KG1 (cell line): ENCODE measurements at places on chromosomes 6 and 20.

GRCh38 chr6:139522511-139523220, 148.2 kb upstream of the CITED2 start:
- no peak for DNase-seq

GRCh38 chr6:22457996-22458395, 111.4 kb upstream of the HDGFL1 start:
- DNase-seq: no peak

GRCh38 chr20:25220810-25221591, 25.5 kb downstream of the ENTPD6 start:
- no peak for DNase-seq

GRCh38 chr6:133632206-133632605, 256.7 kb upstream of the TCF21 start:
- DNase-seq: no peak

DNA sequence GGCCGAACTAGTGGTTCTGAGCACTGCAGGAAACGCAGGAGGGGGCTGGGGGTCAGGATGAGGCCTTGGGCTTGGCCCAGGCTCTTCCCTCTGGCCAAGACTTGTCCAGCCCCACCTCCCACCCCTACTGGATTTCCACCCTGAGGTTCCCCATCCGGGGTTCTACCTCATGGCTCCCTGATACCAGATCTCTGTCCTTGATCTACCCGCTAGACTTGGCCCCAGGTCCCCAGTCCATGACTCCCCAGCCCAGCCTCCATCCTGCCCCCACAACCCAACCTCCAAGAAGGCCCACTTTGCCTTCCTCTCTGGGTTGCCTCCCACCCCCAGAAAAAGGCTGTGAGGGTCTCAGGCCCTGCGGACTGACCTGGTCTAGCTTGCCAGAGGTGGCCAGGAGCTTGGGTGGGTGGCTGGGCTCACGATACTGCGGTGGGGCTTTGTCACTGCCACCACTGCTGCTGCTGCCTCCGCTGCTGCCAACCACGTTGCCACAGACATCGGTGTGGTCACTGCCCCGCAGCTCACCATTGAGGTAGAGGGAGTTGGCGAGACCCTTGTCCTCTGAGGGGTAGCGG, 6.8 kb upstream of the FASTKD5 start:
- no peak for DNase-seq

GRCh38 chr6:125835221-125835744, 44.5 kb downstream of the NCOA7 start:
- DNase-seq: no peak

GRCh38 chr6:37311741-37312473, 41.9 kb upstream of the RNF8 start:
- no peak for DNase-seq

DNA sequence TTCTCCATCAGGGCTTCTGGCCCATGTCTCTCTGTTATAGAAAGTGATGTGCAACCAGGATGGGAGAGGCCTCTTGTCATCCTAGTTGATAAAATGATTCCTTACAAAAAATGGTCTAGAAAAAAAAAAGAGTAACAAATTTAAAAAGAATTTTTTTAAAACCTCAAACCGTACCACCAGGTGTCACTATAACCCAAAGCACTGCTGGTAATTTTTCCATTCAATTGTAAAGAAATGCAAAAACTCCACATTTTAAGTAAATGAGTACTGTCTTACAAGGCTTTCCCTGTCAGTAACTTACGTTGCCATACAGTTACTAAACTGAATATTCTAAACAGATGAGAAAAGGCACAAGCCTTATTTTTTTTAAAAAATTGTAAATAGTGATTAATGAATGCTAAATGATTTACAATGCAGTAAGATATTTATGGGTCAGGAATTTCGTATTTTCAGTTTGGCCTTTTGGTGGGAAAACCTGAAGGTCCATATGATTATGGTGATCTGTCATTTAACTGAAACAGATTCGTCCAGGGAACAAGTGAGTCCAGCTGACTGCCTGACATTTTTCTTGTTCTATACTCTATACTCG, 95.4 kb downstream of the OGFRL1 start:
- DNase-seq: peak; percentile 37

GRCh38 chr6:41715795-41716515, 19.5 kb downstream of the TFEB start:
- DNase-seq: no peak

GRCh38 chr6:37551867-37552266, 52.2 kb upstream of the CCDC167 start:
- no peak for DNase-seq

GRCh38 chr6:18676548-18676947, 289.4 kb downstream of the RNF144B start:
- no peak for DNase-seq

DNA sequence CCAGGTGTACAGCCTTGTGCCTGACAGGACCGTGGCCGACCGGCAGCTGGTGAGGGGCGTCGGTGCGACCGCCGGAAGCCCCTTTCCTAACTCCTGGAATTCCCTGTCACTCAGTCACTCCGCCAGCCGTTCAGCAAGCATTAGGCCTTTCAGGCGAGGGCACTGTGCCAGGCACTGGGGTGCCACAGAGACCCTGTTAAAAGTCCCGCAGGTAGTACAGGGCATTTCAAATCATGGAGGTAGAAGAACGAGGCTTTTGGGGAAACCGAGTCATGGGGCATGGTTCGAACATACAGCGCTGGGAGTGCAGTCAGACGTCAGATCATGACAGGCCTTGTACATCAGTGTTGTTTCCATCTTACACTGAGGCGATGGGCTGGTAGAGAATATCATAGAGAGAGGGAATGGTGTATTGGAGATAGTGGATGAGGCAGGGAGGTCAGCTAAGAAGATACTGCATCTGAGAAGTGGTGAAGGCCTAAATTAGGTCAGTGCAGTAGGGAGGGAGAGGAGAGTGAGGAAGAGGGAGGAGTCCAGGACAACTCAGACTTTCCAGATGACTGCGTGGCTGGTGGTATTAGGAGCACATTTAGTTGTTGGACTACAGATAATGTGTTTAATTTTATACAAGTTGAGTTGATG, 892 bp upstream of the DXO start:
- no peak for DNase-seq

DNA sequence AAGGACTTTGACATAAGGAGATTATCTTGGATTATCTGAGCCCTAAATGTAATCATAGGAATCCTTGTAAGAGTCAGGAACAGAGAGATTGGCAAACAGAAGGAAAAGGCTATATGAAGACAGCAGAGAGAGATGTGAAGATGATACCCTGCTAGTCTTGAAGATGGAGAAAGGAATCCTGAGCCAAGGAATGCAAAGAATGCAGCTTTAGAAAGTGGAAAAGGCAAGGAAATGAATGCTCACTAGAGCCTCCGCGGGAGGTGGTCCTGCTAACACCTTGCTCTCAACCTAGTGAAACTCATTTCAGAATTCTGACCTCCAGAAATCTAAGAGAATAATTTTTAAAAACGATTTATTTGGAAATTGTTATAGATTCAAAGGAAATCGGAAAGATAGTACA, 117.1 kb downstream of the TBXT start:
- DNase-seq: no peak

DNA sequence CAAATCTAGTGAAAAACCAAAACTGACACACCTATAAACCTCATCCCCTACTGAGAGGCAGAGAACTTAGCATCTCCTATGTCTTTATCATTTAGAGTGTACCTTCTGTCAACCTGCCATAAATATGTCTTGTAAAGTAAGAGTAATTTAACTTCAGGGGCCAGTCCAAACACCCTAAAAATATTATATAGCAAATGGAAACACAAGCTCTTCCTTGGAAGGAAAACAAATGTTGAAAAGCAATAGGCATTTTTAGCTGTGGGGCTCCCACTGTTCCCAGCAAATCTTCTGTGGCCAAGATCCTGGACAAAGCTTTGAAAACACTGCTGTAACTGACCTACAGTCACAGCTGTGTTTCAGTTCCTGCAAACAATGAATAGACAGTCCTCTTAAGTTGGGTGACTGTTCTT, 140.0 kb upstream of the RNF217 start:
- DNase-seq: no peak

GRCh38 chr6:24757611-24758010, 17.1 kb upstream of the GMNN start:
- DNase-seq: no peak

GRCh38 chr6:1635305-1636010, 25.7 kb downstream of the FOXC1 start:
- DNase-seq: no peak

GRCh38 chr20:17023036-17023435, 203.8 kb upstream of the PCSK2 start:
- DNase-seq: no peak

- peak; percentile 39 for DNase-seq
These were observed 39.3 kb downstream of the GFOD1 start for GRCh38 chr6:13447949-13448724.

DNA sequence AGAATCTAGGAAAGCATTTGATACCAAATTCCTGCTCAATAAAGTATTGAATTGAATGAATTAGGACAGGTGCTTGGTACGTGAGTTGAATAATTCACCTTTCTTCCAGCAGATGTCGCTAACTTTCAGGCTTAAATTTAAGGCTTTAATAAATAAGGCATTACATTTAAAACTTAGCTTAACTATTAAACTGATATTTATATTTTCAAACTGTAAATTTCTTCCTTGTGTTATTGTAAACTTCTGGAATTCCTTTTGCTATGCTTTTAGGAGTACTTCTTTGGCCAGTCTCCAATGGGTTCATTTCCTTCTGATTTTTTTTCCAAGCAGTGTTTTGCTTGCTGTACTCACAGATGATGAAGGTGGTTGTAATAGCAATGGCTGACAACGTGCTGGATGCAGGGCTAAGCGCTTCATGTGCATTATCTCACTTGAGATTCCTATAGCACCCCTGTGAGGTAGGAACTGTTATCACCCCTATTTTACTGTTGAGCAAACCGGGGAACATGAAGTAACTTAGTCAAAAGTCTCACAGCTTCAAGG, 71.3 kb upstream of the SLC2A12 start:
- peak; percentile 44 for DNase-seq

- no peak for DNase-seq
These were observed 12.2 kb downstream of the BACH2 start for GRCh38 chr6:90284236-90285041.

- DNase-seq: peak; percentile 52
These were observed 395.3 kb downstream of the TBC1D32 start for GRCh38 chr6:120938876-120939472.

GRCh38 chr6:155968921-155969320, 513.3 kb upstream of the NOX3 start:
- no peak for DNase-seq

DNA sequence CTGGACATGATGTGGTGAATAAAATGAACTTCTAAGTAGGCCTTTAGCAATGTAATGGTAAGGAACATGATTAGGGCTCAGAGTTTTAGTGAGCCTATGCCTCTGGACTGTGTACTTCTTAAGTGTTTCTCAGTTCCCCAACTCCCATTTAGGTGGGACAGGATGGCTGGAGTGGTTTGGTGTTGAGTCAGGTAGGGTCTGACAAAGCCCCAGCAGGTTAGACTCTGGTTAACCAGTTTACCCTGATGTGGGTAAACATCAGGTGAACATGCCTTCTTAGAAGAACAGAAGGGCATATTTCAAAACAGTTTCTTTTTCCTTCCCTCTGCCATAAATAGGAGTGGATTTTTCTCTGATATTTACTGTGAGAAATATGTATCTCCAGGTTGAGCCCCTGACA, 1548.7 kb downstream of the GRIK2 start:
- DNase-seq: no peak
